ENCODE measurements at places on chromosomes 3 and 15.

GRCh38 chr15:100922192-100923040 lies 3.3 kb downstream of the LRRK1 start:
- no peak for ATAC-seq

GRCh38 chr3:40754994-40755393 lies 230.2 kb downstream of the ZNF621 start:
- ATAC-seq, result no peak

DNA sequence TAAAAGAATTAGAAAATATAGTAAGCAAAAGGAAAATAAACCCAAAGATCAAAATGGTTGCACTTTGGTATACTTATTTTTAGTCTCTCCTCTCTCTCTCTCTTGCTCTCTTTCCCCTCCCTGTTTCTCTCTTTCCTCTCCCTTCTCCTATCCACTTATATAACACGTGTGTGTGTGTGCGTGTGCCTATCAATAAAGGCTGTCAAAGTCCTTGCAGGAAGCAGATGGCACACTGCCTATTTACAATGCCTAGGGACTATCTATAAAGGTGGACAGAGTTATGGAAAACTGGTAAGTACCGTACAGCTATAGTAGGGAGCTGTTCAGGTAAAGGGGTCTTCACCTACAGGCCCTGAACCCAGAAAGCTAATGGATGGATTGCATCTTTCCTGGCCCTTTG lies 161.6 kb downstream of the SQOR start:
- ATAC-seq, result no peak

- no peak for ATAC-seq
Measured at GRCh38 chr3:38711321-38711720, 61.8 kb upstream of the SCN5A start.

- no peak for ATAC-seq
Measured at GRCh38 chr15:27668471-27669220, 430.5 kb downstream of the OCA2 start.

DNA sequence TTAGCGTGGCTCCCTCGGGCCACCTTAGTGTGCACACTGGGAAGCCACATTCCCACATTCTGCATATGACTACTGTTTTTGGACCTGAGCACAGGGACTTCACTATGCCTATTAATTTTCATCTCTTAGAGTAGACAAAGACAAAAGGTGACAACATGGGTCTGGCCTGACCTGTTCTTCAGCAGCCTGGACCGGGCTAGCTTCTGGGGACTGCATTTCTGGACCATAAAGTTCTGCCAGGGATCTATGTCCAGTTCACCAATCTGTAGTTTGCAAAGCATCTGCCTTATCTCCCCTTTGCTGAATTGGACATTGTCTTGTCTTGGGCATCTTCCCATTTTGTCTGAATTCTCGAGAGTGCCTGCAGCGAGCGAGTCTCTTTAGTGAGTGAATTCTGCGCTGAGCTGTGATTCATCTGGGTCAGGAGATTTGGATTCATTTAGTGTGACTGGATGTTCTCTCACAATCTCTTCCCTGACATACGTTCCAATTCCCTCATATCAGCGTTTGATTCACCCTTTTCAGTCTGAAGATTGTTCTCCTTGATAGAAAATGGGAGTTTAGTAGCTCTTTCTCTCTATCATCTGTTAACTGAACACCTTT lies 112.2 kb upstream of the PLXNA1 start:
- no peak for ATAC-seq

- no peak for ATAC-seq
Measured at GRCh38 chr15:88115486-88116152, 140.9 kb downstream of the NTRK3 start.

DNA sequence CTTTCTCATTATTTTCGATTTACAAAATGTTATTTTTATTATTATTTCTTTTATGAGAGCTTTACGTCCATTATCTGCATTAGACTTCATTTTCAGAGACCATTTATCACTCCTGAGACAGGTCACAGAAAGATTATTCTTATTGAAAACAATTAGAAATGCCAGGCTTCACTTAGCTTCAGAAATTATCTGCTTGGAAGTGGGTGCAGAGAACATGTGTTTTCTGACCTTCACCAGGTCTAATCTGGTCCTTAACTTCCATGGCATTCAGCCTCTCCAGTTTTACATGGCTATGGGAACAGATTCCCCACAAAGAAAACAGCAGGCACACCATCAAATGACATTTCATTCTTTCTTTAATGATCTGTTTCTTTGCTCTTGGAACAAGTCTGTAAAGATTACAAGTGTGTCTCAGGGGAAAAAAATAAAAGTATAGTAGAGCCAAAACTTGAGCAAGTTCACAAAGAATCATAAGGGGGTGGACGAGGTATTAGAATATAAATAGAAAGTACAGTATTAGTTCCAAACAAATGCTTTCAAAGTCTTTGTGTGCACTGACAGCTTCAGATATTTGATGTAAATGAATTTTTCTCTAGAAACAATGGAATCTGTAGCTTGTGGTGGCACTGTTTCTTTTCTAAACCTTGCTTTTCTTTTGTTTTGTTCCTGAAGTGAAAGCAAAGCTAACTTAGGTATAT lies 294.2 kb upstream of the MEIS2 start:
- no peak for ATAC-seq

DNA sequence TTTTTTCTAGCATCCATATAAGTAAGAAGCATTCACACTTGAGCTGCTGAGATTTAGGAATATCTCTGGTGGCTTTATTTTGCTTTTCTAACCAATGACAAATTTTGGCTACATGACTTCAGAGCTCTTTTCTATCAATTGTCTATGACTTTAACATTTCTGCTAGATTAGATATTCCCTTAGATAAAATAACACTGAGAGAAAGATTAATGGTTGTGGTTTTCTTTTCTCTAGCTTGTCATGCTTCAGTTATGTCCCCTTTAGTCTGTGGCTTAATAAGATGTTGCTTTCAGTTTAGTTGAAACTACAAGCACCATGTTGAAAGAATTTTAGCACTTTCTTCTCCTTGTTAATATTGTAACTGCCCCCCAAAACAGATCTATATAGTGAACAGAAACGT lies 665.6 kb upstream of the CCDC54 start:
- ATAC-seq, result no peak

GRCh38 chr3:161969867-161970266 lies 473.3 kb downstream of the OTOL1 start:
- no peak for ATAC-seq

DNA sequence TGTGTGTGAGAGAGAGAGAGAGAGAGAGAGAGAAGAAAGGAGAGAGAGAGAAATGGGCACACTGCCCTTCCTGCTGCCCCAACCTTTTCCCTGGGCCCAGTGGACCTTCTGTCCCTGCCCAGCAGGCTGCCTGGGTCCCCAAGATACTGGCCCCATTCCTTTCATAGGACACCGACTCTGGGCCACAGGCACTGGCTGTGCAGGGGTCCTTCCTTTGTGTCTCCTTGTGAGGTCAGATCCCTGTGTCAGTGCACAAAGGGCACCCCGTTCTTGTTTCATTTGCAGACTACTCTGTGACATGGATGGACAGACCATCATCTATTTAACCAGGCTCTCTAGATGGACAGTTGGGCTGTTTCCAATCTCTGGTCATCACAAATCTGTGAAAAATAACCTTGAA lies 21.3 kb upstream of the KLF13 start:
- no peak for ATAC-seq

DNA sequence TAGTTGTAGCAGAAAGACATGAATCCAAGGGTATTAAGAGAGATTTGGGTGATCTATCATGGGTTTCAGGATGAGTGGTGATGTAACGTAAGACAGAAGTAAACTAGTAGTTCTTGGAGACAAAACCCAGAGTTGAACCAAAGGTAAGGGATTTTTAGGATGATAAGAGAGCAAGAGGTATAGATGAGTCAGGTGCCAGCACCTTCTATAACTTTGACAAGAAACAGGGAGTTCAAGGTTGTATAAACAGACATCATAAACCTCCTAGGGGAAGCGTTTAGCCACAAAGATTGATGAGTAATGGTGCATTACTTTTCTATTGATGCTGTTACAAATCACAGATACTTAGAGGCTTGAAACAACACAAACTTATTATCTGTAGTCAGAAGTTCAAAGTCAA lies 447.3 kb upstream of the ARHGEF26 start:
- no peak for ATAC-seq

DNA sequence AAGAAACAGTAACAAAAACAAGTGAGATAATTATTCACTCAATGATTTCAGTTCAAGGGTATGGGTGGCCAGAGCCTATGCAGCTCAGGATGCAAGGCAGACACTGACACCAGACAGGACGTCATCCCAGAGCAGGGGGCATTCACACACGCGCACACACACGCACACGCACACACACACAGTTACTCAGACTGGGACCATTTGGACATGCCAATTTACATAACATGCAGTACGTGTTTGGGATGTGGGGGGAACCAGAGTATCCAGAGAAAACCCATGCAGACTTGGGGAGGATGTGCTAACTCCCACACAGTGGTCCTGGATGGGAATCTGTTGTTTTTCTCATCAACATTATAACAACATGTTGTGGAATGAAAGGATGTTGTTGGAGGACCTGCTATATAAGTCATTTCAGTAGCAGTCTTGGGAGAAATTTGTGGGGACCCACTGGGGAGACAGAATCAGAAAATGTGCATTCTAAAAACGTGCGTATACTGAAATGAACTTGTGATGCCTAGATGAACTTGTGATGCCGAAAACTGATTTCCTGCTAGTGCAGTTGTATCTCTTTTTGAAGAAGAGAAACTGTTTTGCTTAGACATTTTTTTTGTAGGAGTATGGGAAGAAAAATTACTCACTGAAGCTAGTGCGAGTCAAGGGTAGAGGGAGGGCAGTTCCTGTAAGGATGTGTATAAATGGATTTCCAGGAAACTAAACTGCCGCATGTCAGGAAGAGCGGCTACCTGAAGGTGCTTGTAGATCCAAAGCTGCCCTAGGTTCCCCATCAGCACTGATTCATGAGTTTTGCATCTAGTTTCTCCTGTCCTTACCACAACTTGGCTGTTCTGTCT lies 25.2 kb downstream of the CD200 start:
- ATAC-seq, result no peak

GRCh38 chr3:188863999-188864406 lies 307.8 kb upstream of the TPRG1 start:
- ATAC-seq, result no peak

- no peak for ATAC-seq
Measured at GRCh38 chr3:149356630-149357029, 20.8 kb downstream of the TM4SF1 start.

DNA sequence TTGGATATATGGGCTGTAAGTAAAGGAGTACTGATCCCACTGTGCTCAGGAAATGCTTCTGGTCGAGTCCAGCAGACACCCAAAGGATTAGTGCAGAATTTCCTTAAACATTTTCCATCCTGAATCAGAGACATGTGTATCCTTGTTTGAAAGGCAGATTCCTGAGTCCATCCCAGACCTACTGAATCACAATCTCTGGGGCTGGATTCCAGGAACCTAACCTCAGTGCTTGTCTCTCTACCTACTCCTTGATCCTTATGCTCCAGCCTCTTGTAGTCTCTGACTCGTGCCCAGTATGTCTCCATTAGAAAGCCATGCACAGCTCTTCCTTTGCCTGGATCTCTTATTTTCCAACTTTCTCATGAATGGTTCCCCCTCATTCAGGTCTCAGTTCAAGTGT lies 585.8 kb downstream of the NLGN1 start:
- no peak for ATAC-seq

Data from motor neuron (in vitro differentiated cells).